ENCODE measurements at places on chromosomes 2 and 18. TPM values are rescaled to one million over a fixed set of nuclear protein-coding genes. Genes with fewer than 3 reads are reported as not detected.

GRCh38 chr18:21997207-21998143 is 171.9 kb upstream of the GATA6 start:
- peak; percentile 53 for DNase-seq
- no peak overlapping the region for H3K4me3 ChIP-seq
- H3K27me3 ChIP-seq = no peaks in the 10 kb centered on the region

GRCh38 chr2:59560769-59561168 is 992.7 kb downstream of the BCL11A start:
- DNase-seq = no peak
- no peaks in the 10 kb centered on the region for H3K36me3 ChIP-seq
- no peak overlapping the region for H3K4me3 ChIP-seq
- no peaks in the 10 kb centered on the region for H3K27me3 ChIP-seq

GRCh38 chr2:189466656-189467055 is 25.4 kb downstream of the WDR75 start:
- DNase-seq = peak; percentile 57
- no peak overlapping the region for H3K27ac ChIP-seq
- peaks cover 86% of the 10 kb centered on the region for H3K36me3 ChIP-seq
- no peak overlapping the region for H3K4me3 ChIP-seq
- no peaks in the 10 kb centered on the region for H3K27me3 ChIP-seq

- no peak overlapping the region for H3K27ac ChIP-seq
- no peaks in the 10 kb centered on the region for H3K4me1 ChIP-seq
- peaks cover 5% of the 10 kb centered on the region for H3K36me3 ChIP-seq
- no peak overlapping the region for H3K4me3 ChIP-seq
- H3K27me3 ChIP-seq = no peaks in the 10 kb centered on the region
- no peak for DNase-seq
Measured at GRCh38 chr2:119940856-119941255, 72.0 kb upstream of the EPB41L5 start.

GRCh38 chr2:63661076-63661475 is 72.3 kb downstream of the MDH1 start:
- H3K4me1 ChIP-seq = peaks cover 66% of the 10 kb centered on the region
- H3K4me3 ChIP-seq = 0 out of 2 replicates have a peak overlapping the region, but pooled peaks have one; percentile 7
- H3K36me3 ChIP-seq = no peaks in the 10 kb centered on the region
- H3K27ac ChIP-seq = peak overlapping the region; percentile 60
- no peaks in the 10 kb centered on the region for H3K27me3 ChIP-seq
- DNase-seq = peak; percentile 97

TMEM247 gene
- total RNA-seq = not detected

GRCh38 chr2:218732761-218733158 is 22.1 kb downstream of the TTLL4 start:
- no peak overlapping the region for H3K4me3 ChIP-seq
- H3K36me3 ChIP-seq = no peaks in the 10 kb centered on the region
- no peaks in the 10 kb centered on the region for H3K27me3 ChIP-seq
- H3K27ac ChIP-seq = peak overlapping the region; percentile 80
- DNase-seq = peak; percentile 35

MAPK4 gene
- total RNA-seq = 0.22 TPM

INPP5D gene
- total RNA-seq = not detected

DNA sequence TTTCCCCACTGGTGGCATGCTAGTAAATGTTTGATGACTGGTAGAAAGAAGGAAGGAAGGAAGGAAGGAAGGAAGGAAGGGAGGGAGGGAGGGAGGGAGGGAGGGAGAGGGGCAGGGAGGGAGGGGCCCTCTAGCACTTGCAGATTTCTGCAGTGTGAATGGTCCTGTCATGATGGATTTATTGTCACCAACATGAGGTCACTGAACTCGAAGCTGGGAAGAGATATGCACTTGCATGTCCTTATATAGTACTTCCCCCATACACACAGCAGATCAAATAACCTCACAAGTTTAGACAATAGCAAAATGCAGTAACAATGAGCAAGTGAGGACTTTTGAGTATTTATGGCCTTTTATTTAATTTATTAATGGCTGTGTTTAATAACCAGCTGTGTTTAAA is 44.5 kb upstream of the CXCR4 start:
- no peak overlapping the region for H3K27ac ChIP-seq
- peaks cover 4% of the 10 kb centered on the region for H3K27me3 ChIP-seq
- H3K4me1 ChIP-seq = no peaks in the 10 kb centered on the region
- H3K4me3 ChIP-seq = no peak overlapping the region
- H3K36me3 ChIP-seq = no peaks in the 10 kb centered on the region

PLCL1 gene
- total RNA-seq = 2.3 TPM

DNA sequence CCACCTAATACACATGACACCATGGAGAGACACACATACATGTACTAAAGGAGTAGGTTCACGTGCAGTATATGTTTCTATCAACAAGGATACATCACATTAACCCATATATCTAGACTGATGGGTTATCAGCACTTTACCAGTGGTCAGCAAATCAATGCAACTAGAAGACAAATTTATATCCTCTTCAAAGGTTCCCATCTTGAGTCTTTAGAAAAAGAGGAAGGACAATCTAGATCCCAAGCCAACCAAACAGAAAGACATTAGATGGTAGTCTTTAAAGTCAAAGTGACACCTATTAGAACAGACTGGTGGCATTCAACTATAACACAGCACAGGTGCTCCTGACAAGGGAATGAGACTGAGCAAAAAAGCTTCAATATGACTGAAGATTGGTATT is 13.8 kb upstream of the SERTAD2 start:
- DNase-seq = no peak
- no peaks in the 10 kb centered on the region for H3K27me3 ChIP-seq
- H3K36me3 ChIP-seq = no peaks in the 10 kb centered on the region
- H3K4me3 ChIP-seq = no peak overlapping the region
- no peak overlapping the region for H3K27ac ChIP-seq

WNT10A gene
- total RNA-seq = not detected

DNA sequence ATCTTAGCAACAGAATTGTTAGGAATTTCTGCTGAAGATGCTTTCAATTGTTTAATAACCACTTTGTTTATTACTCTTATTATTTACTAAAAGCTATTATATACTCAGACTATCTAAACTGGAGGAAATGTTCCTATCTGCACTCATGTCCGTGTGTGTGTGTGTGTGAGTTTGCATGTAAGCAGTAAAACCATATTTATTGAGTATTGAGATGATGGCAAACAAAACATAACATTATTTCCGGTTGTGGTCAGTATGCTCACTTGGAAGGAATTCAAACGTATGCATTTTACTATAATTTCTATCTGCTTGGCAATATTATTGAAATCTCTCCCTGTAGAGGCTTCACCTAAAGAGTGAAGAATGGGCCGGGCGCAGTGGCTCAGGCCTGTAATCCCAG is 43.0 kb upstream of the ZNF804A start:
- H3K4me3 ChIP-seq = no peak overlapping the region
- H3K27ac ChIP-seq = no peak overlapping the region
- no peaks in the 10 kb centered on the region for H3K27me3 ChIP-seq

DNA sequence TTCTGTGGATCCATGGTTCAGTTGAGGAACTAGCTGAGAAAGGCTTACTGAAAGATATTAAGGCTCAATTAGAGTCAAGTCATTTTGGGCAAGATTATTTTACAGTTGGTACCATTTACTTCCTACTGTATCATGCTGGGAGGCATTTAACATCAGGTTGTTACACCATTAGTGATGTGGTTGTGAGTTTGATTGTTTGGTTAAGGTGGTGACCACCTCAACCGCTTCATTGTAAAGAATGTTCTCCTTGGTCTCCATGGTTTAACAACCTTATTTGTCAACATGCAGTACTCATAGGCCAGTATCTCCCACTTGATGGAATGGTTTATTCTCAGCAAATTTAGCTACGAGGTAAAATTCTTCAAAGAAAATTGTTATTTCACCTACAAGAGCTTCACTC is 34.1 kb downstream of the HRH4 start:
- no peak overlapping the region for H3K27ac ChIP-seq
- H3K27me3 ChIP-seq = no peaks in the 10 kb centered on the region
- H3K4me3 ChIP-seq = no peak overlapping the region

DNA sequence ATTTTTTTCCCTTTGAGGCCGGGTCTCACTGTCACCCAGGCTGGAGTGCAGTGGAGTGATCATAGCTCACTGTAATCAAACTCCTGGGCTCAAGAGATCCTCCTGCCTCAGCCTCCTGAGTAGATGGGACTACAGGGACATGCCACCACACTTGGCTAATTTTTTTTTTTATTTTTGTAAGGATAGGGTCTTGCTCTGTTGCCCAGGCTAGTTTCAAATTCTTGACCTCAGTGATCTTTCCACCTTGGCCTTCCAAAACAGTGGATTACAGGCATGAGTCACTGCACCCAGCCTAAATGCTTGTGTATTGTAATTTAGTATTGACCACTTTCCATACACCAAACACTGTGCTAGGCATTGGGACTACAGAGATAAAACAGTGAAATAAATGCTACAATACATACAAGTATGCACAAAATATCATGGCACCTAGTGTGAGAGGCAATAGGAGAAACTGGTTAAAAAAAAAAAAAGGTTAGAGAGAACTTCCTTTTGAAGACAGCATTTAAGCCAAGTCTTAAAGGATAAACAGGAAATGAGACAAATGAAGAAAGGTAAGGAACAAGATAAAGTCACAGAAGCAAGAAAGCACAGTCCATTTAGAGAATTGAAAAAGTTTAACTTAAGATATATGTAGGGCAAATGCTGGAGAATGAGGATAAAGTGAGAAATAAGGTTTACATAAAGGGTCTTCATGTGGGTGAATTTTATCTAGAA is 113.4 kb downstream of the GORASP2 start:
- H3K4me1 ChIP-seq = no peaks in the 10 kb centered on the region
- H3K27me3 ChIP-seq = no peaks in the 10 kb centered on the region
- no peak overlapping the region for H3K4me3 ChIP-seq
- H3K27ac ChIP-seq = no peak overlapping the region

DNA sequence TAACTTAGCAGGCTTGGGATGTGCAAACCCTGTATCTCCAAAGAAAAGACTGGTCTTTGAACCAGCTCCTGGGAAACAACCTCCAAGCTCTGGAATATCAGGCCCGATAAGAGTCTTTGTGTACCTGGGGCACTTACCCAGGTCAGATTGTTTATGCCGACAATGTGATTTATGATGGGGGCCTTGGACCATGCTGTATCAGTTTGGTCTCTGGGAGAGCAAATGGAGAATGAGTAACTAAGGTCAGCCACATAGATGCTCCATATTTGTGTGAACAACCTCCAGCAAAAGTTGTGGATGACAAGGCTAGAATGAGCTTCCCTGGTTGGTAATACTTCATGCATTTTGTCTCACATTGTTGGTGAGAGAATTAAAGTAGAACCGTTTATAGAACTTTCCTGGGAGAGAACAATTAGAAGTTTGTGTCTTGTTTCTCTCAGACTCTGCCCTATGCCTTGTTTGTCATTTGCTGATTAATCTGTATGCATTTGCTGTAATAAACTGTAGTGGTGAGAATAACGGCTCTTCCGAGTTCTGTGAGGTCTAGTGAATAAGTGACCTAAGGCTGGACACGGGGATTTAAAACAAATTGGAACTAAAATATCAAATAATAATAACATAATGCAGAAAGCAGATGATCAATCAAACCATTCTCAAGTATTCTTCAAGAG is 259.1 kb downstream of the XIRP2 start:
- DNase-seq = no peak
- peaks cover 7% of the 10 kb centered on the region for H3K4me1 ChIP-seq
- H3K4me3 ChIP-seq = no peak overlapping the region
- no peaks in the 10 kb centered on the region for H3K36me3 ChIP-seq
